ENCODE measurements at places on chromosomes 11 and 22. TPM values are rescaled to one million over a fixed set of nuclear protein-coding genes. Genes with fewer than 3 reads are reported as not detected.

GRCh38 chr11:47360341-47360740, 7.8 kb upstream of the MYBPC3 start:
- DNase-seq = no peak

GRCh38 chr11:96036863-96037262, 113.0 kb upstream of the MTMR2 start:
- no peak for DNase-seq

- DNase-seq = no peak
These were observed at the start of gene C1QTNF6 for GRCh38 chr22:37187891-37188761. TSS of gene C1QTNF6 (minus strand) at chr22:37188247. CDS start at chr22:37188213, 34 bp downstream.

DNA sequence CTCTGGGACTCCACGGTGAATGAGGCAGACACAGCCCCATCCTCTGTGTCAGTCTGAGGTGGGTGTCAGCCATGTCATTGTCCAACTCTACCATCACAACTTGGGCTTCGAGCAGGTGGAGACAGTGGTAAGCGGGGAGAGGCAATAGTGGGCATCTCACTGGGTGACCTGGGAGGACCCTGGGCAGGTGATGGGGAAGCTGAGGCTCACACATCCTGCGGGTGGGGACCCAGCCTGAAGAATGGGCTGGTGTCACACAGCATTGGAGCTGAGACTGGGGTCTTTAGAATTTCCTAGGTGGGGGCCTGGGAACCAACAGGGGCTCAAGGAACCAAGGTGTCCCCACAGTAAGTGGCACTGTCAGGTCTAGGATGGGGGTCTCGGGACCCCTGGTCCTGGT, 7.0 kb upstream of the SMARCB1 start:
- DNase-seq = no peak

DNA sequence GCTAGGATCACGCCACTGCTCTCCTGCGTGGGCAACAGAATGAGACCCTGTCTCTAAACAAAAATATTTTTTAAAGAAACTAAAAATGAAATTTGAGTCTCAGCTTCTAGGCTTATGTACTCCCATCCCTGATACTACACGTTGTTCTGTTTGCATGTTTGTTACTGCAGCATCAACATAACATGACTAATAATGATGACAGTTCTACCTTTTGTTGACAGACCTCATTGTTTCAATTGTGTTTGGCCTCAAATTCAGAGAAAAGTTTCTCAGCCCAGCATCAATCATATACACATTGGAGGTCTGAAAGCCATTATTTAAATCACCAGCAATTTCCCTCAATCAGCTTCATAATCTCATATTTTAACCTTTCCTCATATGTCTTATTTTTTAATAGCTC, 20.8 kb downstream of the LAYN start:
- DNase-seq = no peak

- DNase-seq = no peak
These were observed 6.4 kb upstream of the ARFGAP3 start for GRCh38 chr22:42863349-42863961.

GRCh38 chr11:110774138-110775014, 62.1 kb upstream of the ARHGAP20 start:
- DNase-seq = no peak

DNA sequence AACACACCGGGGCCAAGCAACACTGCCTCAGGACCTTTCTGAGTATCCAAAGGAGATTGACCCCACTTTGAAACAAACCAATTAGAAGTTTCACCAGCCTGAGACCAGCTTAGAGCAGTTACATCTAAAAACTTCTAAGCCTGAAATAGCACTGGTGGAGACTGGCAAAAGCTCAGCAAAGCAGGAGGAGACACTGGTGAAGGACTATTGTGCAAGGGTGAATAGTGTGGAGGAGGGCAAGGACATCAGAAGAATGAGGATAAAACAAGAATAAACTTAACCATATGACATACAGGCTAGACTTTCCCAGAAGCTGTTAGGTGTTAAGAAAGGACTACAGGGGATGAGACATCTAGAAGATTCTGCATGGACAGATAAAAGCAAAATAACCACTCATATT, 152.4 kb downstream of the FCHSD2 start:
- no peak for DNase-seq

DNA sequence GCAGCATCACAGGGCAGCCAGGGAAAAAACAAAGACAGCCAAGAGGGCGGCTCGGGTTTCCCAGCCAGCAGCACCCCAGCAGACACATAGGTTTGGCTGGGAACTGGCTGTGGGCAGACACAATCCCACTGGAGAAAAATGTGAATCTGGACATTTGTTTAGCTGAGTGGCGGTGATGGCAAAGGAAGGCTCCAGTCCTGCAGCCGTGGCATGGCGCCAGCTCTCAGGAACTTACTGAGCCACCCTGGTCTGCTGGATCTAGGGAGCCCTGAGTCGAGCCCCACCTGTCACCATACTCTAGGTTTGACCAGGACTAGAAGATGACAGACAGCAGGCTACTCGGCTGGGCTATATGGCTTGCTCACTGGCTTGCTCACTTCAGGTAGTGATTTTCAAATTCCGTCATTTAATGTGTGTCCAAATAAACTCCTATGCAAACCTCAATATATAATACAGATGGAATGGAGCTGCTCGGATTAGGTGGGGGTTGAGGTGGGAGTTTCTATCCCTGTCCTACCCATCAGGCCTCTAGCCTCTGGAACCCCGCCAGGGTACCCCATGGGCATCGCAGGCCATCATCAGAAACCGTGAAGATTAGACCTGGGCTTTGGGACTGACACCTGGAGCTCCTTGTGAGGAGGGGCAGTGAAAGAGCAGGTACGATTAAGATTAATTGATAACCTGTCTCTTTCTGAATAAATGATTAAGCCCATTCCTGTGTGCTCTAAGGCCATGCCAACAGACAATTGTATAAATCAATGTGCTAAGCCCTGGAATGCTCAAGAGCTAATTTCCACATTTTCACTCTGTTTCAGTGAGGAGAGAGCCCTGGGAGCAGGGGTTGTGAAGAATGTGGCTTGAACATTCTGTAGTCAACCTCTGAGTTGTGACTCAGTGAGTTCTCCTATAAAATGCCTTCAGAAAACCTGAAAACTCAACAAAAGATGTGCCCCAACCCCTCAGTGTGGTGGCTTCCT, 42.5 kb downstream of the GALNT18 start:
- no peak for DNase-seq

SHISA8 gene
- not detected for total RNA-seq

NAA40 gene
- total RNA-seq = 13.6 TPM

RGL4 gene
- total RNA-seq = not detected

All from urinary bladder (tissue), 4 donors.